ENCODE measurements at places on chromosomes 2 and 18.

- DNase-seq, result no peak
Measured at GRCh38 chr2:166338831-166339339, 36.9 kb downstream of the SCN9A start.

- DNase-seq, result no peak
Measured at GRCh38 chr2:85230679-85231467, 96.9 kb downstream of the TGOLN2 start.

- no peak for DNase-seq
Measured at GRCh38 chr18:24964216-24964615, 387.8 kb downstream of the ZNF521 start.

DNA sequence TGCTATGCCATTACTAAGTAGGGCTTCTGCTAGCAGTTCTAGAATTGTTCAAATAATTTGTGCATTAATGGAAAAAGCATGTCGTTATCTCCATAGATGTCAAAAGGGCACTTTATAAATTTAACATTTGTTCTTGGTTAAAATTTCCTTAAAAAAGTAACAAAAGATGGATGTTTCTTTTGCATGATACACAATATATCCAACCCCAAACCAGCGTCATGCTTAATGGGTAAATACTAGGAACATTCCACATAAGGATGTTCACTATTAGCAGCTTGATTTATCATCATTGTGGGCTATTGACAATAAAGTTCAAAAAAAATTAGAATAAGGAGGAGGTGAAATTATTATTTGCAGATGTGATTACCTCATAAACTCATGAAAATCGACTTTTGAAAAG is 79.7 kb downstream of the GREB1L start:
- DNase-seq, result no peak

- DNase-seq, result no peak
Measured at GRCh38 chr2:119490106-119490505, 34.2 kb downstream of the SCTR start.

DNA sequence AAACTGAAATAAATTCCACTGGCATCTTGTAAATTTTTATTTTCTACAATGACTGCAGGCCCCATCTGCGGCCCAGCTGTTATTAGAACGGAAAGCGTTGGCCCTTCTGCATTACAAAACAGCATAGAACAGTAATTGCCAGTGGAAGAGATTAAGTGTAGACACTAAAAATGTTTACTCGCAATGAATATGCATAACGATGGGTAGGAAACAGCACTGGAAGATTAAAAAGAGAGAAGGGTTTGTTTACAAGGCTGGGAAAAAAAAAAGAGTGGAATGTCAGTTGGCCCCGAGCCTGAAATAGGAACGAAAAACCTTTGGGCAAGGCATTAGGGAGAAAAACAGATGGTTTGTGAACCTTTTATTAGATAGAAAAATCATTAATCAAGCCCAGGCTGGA is 275.9 kb upstream of the TCF4 start:
- DNase-seq, result no peak

GRCh38 chr18:61635901-61636528 is 256.8 kb downstream of the RNF152 start:
- no peak for DNase-seq

GRCh38 chr2:105635564-105635963 is 109.1 kb upstream of the NCK2 start:
- no peak for DNase-seq

DNA sequence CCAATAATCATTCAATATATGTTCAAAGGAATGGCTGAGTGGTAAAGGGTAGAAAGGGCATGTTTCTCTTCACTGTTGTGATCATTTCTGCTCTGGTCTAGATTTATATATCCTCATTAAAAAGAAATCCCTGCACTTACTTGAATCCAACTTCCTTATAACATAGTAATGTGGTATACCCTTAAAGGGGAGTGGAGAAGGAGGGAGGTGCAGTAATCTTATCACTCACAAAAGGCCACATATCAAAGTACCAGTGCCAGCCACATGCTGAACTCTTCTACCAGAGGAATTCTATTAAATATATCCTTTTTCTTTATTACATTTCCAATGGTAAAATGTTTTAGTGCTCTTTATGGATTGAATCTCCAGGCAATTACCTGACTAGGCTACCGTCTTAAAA is 3.3 kb downstream of the KATNAL2 start:
- no peak for DNase-seq

GRCh38 chr18:3330622-3331021 is 68.7 kb downstream of the MYL12B start:
- no peak for DNase-seq

- no peak for DNase-seq
Measured at GRCh38 chr2:83944191-83944590, 514.9 kb downstream of the SUCLG1 start.

- no peak for DNase-seq
Measured at GRCh38 chr2:139850254-139850890, 1070.2 kb upstream of the NXPH2 start.

- no peak for DNase-seq
Measured at GRCh38 chr2:232142049-232142448, 180.5 kb downstream of the DIS3L2 start.

- DNase-seq, result no peak
Measured at GRCh38 chr18:54140641-54141040, 83.8 kb downstream of the MBD2 start.

DNA sequence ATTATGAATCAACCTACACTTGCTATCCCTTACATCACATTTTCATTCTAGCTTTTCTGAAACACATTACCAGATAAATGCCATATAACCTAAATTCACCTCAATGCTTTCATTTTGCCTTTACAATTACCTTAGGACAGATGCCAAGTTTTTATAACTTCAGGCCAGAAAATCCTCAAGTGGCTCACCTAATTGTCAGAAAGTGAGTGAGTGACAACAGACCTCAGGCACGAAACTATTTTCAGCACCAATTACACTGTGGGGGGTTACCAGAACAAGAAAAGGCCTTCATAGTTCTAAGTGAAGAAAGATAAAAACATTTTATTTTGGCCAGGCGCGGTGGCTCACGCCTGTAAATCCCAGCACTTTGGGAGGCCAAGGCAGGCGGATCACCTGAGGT is 52.3 kb upstream of the ST8SIA5 start:
- no peak for DNase-seq

DNA sequence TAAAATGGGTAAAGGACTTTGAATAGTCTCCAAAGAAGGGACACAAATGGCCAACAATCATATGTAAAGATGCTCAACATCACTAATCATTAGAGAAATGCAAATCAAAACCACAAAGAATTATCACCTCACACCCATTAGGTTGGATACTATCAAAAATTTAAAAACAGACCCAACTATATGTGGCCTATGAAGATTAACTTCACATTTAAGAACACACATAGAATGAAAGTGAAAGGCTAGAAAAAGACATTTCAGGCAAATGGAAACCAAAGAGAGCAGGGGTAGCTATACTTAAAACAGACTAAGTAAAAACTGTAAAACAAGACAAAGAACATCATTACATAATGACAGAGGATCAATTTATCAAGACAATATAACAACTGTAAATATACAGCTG is 53.5 kb upstream of the ASPRV1 start:
- no peak for DNase-seq

DNA sequence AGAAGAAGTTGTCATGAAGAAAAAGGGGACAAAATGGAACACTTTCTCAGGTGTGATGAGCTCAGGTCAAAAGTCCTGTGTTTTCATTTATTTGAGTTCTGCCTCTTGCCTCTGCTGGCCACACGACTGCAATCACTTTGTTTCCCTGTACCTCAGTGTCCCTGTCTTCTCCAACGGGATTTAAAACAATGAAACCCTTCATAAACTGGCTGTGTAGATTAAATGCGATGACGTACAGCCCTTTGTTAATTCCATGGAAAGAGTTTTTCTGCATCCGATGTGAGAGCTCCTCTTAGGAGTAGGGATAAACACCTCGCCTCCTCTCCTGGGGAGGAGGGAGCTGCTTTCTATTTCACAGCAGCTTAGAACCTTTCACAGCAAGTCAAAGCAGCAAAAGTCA is 51.5 kb upstream of the CNGA3 start:
- no peak for DNase-seq

- peak; percentile 50 for DNase-seq
Measured at GRCh38 chr2:223727562-223727961, 109.8 kb downstream of the AP1S3 start.

DNA sequence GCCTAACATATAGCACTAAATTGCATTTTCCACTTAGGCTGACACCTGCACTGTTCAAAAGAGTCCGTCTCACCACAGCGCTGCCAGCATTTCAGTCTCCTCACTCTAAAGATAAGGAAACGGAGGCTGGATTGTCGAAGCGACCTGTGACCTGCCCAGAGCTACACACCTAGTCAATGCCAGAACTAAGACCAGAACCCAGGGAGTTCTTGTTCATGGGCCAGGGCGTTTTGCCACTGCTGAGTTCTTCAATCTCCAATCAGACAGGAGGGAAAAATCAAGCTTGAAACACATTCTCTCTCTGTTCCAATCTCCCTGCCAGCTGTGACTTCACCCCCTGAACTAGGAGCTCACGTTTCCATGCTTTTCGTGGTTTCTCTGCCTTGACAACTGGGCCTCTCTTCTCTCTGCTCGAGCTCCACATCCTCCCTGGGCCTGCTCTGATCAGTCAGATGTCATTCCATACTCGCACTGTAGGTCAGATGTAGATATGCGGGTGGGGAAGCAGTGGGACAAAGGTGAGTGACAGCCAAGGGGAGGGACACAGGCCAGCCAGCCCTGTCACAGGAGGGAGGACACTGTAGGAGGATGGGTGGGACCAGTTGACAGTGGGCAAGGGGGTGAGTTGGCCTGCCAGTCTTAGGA is 221.1 kb upstream of the SMAD2 start:
- no peak for DNase-seq

DNA sequence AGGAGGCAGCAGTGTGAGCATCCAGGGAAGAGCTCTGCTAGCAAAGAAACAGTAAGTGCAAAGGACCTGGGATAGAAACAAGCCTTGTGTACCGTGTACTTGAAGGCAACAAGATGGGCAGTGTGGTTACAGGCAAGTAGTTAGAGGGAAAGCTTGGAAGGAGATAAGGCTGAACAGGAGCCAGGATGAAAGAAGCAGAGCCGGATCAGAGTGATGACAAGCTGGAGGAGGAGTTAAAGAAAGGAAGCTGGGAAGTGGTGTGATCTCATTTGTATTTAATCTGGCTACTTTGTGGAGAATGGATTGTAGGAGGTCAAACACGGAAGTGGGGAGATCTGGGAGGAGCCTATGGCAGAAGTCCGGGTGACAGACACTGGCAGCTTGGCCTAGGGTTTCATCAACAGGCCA is 44.7 kb upstream of the VPS54 start:
- DNase-seq, result no peak

DNA sequence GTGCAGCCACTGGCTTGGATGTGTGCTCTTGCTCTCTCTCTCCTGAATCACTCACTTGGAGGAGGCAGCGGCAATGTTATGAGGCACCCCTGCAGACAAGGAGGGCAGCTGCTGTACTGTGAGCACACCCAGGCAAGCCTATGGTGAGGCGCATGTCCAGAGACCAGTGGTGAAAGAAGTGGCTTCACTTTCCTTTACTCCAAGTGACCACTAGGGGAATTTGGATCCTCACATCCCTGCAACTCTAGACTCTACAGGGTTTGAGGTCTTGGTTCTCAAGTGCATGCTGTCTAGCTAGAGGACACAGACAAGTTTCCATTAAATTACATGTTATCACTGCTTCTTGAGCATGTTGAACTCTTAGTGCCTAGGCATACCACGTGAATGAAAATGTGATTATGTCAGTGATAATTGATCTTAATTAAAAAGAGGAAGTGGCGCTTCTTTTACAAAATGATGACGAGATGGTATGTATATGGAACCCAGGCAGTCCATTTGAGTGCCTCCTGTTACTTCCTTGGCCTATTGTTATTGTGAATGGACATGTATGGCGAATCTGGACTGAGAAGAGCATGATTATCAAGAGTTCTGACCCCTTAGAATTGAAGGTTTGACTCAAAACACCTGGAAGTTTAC is 181.0 kb upstream of the CDH2 start:
- peak; percentile 55 for DNase-seq

- no peak for DNase-seq
Measured at GRCh38 chr2:119224391-119225104, 914 bp downstream of the STEAP3 start.

DNA sequence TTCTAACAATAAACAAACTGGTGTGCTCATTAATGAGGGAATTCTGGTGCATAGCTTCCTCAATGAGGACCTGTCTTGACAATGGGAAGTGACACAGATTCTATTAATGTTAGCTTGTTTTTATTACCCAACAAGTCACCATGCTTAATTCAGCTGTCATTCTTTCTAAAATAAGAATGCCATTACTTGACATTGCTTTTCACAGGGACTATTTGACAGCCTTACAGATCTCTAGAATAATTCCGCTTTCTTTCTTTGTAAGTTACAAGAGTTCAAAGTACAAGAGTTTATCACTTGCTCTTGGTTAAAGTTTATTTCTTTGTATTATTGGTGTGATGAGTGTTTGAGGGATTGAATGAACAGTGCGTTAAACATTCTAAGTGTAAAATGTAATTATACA is 127.0 kb upstream of the COL5A2 start:
- no peak for DNase-seq

- no peak for DNase-seq
Measured at GRCh38 chr18:21053127-21053526, 58.5 kb downstream of the ROCK1 start.

- DNase-seq, result no peak
Measured at GRCh38 chr2:12441750-12442475, 274.8 kb upstream of the TRIB2 start.

DNA sequence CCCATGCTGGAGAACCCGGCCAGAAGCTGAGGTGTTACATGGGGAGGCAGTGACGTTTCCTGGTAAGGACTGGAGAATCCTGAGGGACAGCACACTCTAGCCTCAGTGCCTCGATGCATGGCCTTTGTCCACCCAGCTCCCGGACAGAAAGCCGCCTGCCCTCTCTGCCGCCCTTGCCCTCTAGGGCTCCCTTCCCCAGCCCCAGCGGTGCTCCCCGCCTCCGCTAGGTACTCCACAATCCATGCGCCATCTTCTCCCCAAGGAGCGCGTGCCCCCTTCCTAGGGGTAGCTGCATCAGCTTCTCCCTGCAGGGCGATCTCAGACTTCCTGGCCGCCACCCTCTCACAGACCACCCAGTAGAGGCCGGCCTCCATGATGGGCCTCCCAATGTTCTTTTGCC is 251.6 kb downstream of the TWIST2 start:
- DNase-seq, result no peak

DNA sequence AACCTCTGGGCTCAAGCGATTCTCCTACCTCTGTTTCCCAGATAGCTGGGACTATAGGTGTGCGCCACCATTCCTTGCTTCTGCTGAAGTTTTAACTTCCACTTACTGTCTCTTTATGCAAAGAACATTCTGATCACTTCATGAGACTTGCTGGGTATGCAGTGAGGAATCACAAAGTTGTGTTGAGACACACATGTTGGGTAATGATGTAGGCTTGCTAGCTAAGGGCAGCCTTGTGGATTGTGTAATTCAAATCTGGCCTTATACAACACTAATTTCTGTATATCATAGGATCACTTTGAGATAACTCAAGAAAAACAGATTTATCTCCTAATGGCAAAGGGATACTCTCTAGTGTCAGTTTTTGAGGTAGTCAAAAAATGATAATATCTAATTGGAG is 24.2 kb downstream of the XRCC5 start:
- DNase-seq, result no peak

- no peak for DNase-seq
Measured at GRCh38 chr2:32166115-32166574, 481 bp downstream of the SLC30A6 start.

Measured in iPS DF 6.9 (cell line).